ENCODE measurements at places on chromosomes 5 and 9.

GRCh38 chr9:36127652-36128244, 8.8 kb upstream of the GLIPR2 start:
- no peak for DNase-seq

GRCh38 chr9:86342269-86342668, 11.9 kb downstream of the TUT7 start:
- no peak for DNase-seq

DNA sequence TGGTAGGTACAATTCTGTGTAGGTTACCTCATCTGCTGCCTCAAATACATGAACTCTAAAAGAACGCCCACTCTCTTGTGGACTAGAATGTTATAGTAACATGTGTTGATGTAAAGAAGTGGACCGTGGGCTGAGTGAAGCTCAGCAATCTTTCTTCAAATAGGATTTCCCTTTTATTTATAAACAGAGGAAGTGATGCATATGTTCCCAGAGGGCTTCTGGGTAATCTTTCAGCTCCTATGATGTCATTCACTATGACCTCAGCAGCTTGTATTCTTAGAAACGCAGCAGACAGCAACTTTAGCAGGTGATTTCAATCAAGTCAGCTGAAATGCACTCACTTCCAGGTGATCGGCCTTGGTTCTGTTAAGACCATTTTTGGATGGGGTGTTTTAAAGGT, 14.4 kb downstream of the F2RL2 start:
- DNase-seq, result no peak

DNA sequence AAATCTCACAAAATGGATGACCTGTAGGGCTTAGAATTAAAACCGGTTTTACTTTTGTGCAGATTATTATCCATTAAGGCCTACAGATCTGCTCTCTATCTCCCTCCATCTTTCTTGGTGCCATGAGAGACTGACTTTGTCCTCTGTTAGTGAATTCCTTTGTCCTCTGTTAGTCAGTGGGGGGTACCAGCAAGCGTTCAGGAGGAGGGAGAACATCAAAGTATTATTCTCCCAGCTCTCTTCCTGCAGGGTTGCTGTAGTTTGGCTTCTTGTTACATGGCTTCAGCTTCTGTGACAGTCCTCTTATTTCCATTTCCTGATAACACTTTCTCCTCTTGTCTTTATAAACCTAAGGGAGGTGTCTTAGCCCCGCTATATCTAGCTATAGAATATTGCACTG, 850.5 kb upstream of the SEMA6A start:
- no peak for DNase-seq
